ENCODE measurements at places on chromosomes 5 and 9. TPM values are rescaled to one million over a fixed set of nuclear protein-coding genes. Genes with fewer than 3 reads are reported as not detected.

- no peak for DNase-seq
- no peaks in the 10 kb centered on the region for H3K36me3 ChIP-seq
- H3K27ac ChIP-seq: no peak overlapping the region
- H3K27me3 ChIP-seq: no peaks in the 10 kb centered on the region
- H3K4me1 ChIP-seq: no peaks in the 10 kb centered on the region
Measured at GRCh38 chr5:93723005-93723404, 18.4 kb downstream of the POU5F2 start.

DNA sequence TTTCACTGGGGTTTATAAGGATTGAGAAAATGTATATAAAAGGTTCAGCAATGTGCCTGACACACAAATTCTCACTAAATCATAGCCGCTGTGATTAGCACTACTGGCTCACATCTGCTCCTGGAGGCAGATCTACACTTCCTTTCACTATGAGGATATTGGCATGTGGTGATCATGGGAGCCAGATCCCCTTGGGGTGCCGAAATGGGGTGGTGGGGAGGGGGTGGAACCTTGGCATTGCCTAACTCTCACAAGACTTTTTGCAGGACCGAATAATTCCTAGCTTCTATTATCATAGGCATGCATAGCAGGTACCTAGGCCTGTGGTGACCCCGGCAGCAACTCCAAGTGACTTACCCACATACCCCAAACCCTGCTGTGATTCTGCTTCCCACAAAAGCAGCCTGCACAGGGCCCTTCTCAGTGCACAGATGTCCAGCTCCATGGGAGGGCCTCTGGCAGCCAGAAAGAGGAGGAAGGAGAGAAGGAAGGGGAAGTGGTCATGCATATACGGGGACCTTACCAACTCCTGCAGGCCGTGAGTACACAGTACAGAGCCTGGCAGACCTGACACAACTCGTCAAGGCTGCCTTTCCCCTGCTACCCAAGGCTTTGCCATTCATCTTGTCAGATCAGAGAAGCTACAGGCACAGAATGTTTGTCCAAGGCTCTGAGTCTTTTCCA is 61.3 kb upstream of the IQGAP2 start:
- peaks cover 13% of the 10 kb centered on the region for H3K4me1 ChIP-seq
- no peaks in the 10 kb centered on the region for H3K36me3 ChIP-seq
- no peak overlapping the region for H3K4me3 ChIP-seq
- no peak overlapping the region for H3K27ac ChIP-seq
- DNase-seq: no peak

DNA sequence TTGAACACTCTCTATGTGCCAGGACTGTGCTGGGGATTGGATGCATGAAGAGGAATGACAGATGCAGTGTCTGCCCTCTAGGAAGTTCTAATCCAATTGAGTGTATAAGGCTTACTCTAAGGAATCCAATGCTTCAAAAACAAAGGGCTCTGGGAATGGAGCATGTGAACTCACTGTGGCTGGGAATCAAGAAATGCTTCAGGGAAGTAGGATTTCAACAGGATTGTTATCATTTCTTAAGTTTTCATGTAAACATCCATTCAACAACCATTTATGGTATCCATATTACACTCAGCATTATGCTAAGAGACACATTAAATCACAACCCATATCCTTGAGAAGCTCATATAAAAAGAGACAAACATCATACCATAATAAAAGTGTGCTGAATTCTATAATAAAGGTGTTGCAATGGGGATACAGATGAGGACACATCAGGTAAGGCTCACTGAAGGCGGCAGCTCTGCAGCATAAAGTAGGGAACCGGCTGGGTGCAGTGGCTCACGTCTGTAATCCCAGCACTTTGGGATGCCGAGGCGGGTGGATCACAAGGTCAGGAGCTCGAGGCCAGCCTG is 11.3 kb downstream of the SIL1 start:
- H3K36me3 ChIP-seq: no peaks in the 10 kb centered on the region
- no peak for DNase-seq
- no peaks in the 10 kb centered on the region for H3K27me3 ChIP-seq
- no peak overlapping the region for H3K4me3 ChIP-seq
- no peak overlapping the region for H3K27ac ChIP-seq

DNA sequence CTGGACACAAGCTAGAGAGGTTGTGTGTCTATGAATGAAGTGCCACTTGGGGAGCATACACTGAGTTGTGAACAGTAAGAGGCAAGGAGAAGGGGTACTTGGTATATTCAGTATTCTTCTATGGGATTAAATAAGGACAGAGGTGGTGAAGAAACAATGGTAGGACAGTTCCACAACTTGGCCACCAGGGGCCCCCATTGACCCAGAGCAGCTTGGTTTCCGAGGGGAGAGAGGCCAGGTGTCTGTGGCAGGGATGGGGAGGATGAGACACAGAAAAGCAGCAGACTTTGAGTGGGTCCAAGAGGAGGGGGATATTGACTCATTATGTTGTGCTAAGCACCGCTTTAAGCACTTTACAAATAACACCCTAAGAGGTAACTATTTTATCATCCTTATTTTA is 220.6 kb downstream of the MELK start:
- H3K27me3 ChIP-seq: peaks cover 3% of the 10 kb centered on the region
- DNase-seq: no peak
- H3K4me3 ChIP-seq: no peak overlapping the region
- no peaks in the 10 kb centered on the region for H3K36me3 ChIP-seq

- H3K27me3 ChIP-seq: no peaks in the 10 kb centered on the region
- H3K4me1 ChIP-seq: peaks cover 25% of the 10 kb centered on the region
- H3K36me3 ChIP-seq: no peaks in the 10 kb centered on the region
- DNase-seq: no peak
Measured at GRCh38 chr5:111511831-111512374, 432 bp downstream of the STARD4 start.

GRCh38 chr5:52757527-52757926 is 30.2 kb upstream of the ITGA1 start:
- no peaks in the 10 kb centered on the region for H3K27me3 ChIP-seq
- H3K4me3 ChIP-seq: no peak overlapping the region
- no peaks in the 10 kb centered on the region for H3K4me1 ChIP-seq
- no peak for DNase-seq
- H3K27ac ChIP-seq: no peak overlapping the region

- H3K27me3 ChIP-seq: no peaks in the 10 kb centered on the region
- DNase-seq: no peak
- H3K4me3 ChIP-seq: no peak overlapping the region
- no peaks in the 10 kb centered on the region for H3K36me3 ChIP-seq
- H3K27ac ChIP-seq: no peak overlapping the region
Measured at GRCh38 chr5:152900332-152900731, 495.3 kb upstream of the NMUR2 start.

- H3K36me3 ChIP-seq: no peaks in the 10 kb centered on the region
- H3K27me3 ChIP-seq: no peaks in the 10 kb centered on the region
- no peak overlapping the region for H3K27ac ChIP-seq
- no peaks in the 10 kb centered on the region for H3K4me1 ChIP-seq
Measured at GRCh38 chr9:10062629-10063395, 550.0 kb downstream of the PTPRD start.

DNA sequence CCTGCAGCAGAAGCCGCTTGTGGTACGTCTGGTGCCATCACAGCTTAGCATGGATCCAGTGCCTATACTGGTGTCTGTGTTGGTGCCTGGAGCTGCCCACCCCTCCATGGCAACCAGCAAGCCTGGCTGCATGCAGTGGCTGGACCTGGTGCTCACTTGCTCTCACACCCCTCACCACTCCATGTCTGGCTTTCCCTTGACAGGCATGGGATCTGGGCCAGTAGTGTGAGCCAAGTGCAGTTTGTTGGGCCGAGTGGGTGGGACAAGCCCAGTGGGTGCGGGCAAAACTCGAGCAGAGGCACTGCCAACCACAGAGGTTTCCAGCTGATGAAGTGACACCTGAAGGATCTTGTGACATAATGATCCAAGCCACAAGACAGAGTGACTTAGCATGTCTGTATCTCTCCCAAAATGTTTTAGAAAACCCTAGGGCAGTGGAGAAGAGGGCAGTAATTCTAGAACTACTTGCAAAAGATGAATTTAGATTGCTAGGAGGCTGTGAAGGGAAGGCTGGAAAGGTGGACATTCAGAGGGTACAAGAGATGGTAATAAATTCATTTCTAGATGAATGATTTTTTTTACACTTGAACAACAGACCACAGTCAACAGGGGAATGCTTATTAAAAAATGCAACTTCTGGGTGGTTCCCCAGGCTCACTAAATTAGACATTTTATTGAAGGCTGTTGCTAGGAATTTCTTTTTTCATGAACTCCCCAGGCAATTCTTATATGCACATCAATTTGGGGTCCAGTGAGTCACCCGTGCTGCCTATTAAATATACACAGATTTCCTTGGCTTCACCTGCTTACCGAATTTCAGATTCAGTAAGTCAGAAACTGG is 660.3 kb downstream of the TLR4 start:
- no peaks in the 10 kb centered on the region for H3K4me1 ChIP-seq
- H3K27me3 ChIP-seq: no peaks in the 10 kb centered on the region
- H3K36me3 ChIP-seq: no peaks in the 10 kb centered on the region
- H3K27ac ChIP-seq: no peak overlapping the region
- no peak for DNase-seq
- H3K4me3 ChIP-seq: no peak overlapping the region

- H3K4me3 ChIP-seq: no peak overlapping the region
- DNase-seq: no peak
- no peaks in the 10 kb centered on the region for H3K4me1 ChIP-seq
- peak overlapping the region; percentile 52 for H3K27ac ChIP-seq
Measured at GRCh38 chr5:54390015-54390414, 65.5 kb upstream of the HSPB3 start.

Gene SNAPC4
- total RNA-seq: 23.6 TPM

Gene KDM4C
- 26.8 TPM for total RNA-seq

Gene TMEFF1
- total RNA-seq: 0.37 TPM

Gene FAM78A
- 44.4 TPM for total RNA-seq

Gene RLN2
- 2.8 TPM for total RNA-seq

Gene ZBTB26
- total RNA-seq: 4.8 TPM

All from CD8-positive, alpha-beta memory T cell (primary cell).